ENCODE measurements at places on chromosomes 5 and 9.

DNA sequence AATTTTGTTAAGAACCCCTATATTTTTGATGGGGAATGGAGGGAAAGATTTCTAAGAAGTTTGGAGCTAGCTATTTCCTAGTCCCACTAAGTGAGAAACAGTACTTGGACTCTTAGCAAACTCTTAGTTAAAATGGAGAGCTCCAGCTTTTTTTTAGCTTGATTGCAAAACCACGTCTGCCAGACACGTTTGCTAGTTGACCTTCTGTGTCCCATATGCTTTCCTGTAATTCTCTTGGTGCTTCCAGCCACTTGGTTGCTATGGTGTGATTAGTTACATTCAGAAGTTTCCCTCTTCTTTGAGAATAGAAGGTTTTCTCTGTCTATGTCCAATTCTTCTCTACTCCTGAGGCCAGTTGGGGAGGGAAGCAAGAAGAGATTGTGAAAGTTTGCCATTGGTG, 417.0 kb upstream of the TLE4 start:
- no peak for DNase-seq

DNA sequence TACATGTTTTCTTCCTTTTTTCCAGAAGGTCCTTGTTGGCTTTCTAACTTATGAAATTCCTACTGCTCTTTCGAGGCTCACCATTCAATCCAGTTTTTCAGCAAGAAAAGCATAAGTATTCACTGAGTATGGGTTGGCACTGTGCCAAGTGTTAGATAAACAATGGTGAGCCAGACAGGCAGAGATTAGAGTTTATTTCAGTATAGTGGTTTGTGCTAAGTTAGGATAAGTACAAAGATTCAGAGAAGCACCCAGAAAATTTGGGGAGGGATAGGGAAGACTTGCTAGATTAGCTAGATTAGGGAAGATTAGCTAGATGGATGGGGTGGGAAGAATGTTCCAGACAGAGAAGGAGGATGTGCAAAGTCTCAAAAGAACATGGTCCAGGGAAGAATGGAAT, 122.9 kb downstream of the OXCT1 start:
- DNase-seq: no peak

- no peak for DNase-seq
Observed at GRCh38 chr5:88955403-88955802, 72.4 kb upstream of the MEF2C start.

- no peak for DNase-seq
Observed at GRCh38 chr5:126023994-126024441, 399.2 kb upstream of the GRAMD2B start.

DNA sequence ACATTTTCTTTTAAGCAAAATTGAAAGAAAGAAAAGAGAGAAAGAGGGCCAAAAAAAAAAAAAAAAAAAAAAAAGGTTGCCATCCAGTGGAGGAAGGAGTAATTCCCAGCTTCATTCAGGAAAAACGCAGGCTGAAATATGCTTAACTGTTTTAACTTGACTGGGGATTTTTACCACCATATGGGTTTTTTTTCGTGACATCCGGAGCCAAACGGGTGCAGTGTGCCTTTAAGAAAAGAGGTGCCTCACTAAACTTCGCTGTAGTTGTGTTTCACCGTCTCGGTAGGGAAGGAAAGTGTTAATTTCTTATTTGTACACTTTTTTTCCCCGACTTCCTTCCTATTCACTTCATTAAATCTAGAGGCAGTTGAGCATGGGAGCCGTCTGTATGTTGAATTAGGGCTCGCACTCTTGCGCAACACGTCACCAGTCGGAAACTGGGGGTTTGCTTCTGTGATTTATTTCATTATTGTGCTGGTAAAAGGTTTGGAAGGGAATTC, 143.0 kb downstream of the SMARCA2 start:
- peak; percentile 15 for DNase-seq

DNA sequence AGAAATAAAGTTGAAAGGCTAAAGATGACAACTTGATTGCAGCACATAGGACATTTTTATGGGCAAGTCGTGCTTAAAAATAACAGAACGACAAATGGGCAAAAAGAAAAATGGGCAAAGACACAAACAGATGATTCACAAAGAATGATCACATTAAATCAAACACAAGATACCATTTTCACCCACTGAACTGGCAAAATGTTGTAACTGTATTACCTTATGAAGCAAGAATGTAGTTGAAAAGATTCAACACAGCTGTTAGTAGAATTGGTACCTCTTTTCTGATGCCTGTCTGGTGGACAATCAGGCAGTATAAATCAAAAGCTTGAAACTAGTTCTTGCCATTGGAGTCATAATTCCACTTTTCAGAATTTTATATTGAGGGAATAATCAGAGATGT, 81.0 kb upstream of the PALM2AKAP2 start:
- no peak for DNase-seq

- no peak for DNase-seq
Observed at GRCh38 chr9:131833083-131833482, 93.2 kb upstream of the RAPGEF1 start.

- no peak for DNase-seq
Observed at GRCh38 chr9:95512709-95513095, 4.1 kb downstream of the PTCH1 start.

GRCh38 chr9:29339387-29339786, 1766.1 kb upstream of the C9orf72 start:
- no peak for DNase-seq

- DNase-seq: no peak
Observed at GRCh38 chr9:113931140-113931539, 55.0 kb downstream of the ZNF618 start.

DNA sequence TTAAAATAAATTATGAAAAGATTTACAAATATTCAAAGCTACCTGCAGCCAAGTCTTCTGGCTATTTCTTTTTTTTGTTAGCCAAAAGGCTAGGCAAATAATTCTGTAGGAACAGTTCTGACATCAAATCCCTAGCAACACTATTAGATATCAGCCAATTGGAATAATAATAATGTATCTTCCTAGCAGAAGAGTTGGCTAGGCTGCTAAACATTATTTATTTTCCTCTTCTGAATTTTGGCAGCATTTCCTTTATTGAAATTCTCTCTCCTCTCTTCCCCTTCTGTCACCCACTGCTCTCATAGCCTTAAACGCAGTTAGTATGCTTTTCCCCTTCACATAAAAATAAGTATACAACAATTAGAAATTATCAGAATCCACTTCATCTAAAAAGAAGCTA, 42.6 kb downstream of the ZDHHC21 start:
- no peak for DNase-seq

DNA sequence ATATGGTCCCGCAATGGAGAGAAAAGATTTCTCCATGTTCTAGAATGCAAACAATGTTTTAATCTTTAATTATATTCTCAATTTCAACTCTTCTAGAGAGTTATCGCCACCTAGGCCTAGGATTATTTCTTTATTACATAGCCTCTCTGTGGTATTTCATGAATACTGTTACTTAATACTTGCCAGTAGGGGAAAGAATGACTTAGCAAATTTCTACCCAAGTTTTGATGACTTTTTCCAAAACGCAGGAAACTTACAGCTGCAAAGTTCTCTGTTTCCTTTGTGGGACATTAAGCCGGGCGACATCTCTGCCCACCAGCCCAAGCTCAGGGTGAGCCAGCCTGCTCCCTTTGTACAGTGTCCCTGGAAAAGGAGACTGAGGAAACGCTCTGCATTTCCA, 73.8 kb downstream of the MED27 start:
- DNase-seq: no peak

DNA sequence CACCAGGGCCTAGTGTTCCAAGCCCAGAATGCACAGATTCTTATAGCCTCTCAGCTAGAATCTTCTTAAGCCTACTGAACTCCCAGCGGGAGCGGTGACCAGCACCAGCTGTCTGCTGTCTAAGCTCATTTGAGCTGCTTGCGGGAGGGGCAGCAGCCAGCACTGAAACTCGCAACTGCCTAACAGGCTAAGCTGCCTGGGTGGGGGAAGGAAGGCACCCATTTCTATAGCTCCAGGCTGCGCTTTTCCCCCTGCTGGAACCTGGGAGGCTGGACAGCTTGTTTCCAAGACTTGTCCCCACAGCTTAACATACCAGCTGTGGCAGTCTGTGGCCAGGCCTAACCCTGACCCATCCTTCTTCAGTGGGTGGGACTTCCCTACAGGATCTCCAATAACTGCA, 512.9 kb downstream of the EFNA5 start:
- DNase-seq: no peak

- no peak for DNase-seq
Observed at GRCh38 chr9:29802454-29802853, 2229.2 kb upstream of the C9orf72 start.

DNA sequence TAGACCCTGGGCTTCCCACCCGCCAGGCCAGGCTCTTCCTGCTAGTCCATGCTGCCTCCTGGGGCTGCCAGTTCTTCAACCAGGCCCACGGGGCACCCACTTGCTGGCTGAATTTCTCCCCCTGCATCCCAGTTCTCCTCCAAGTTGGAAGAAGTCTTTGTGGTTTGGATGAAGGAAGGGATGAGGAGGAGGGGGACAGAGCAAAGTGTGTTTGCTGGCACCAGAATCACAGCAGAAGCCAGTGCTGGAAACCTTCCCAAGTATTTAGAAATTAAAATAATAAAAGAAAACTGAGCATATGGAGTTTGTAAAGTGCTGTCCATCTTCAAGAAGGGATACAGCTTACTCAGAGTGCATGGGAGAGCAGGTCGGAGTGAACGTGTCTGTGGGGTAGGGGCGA, 19.4 kb upstream of the UNC5A start:
- no peak for DNase-seq

All from hepatic stellate cell (primary cell).